ENCODE measurements at places on chromosomes 3 and 15. TPM values are rescaled to one million over a fixed set of nuclear protein-coding genes. Genes with fewer than 3 reads are reported as not detected.
A peak's percentile ranks its signal among the peaks of the same experiment; 100 is the strongest.

- H3K27me3 ChIP-seq: no peaks in the 10 kb centered on the region
- H3K27ac ChIP-seq: no peak overlapping the region
- H3K36me3 ChIP-seq: no peaks in the 10 kb centered on the region
- DNase-seq: no peak
These were observed 490.8 kb downstream of the IGSF11 start for GRCh38 chr3:118543832-118544231.

GRCh38 chr15:71701808-71702207 is 108.5 kb upstream of the NR2E3 start:
- peaks cover 19% of the 10 kb centered on the region for H3K27me3 ChIP-seq
- H3K27ac ChIP-seq: no peak overlapping the region
- no peaks in the 10 kb centered on the region for H3K4me1 ChIP-seq
- H3K4me3 ChIP-seq: no peak overlapping the region
- H3K36me3 ChIP-seq: no peaks in the 10 kb centered on the region

GRCh38 chr3:107740992-107741896 is 218.5 kb downstream of the BBX start:
- no peaks in the 10 kb centered on the region for H3K4me1 ChIP-seq
- DNase-seq: no peak
- no peaks in the 10 kb centered on the region for H3K27me3 ChIP-seq
- H3K27ac ChIP-seq: no peak overlapping the region
- no peak overlapping the region for H3K4me3 ChIP-seq

DNA sequence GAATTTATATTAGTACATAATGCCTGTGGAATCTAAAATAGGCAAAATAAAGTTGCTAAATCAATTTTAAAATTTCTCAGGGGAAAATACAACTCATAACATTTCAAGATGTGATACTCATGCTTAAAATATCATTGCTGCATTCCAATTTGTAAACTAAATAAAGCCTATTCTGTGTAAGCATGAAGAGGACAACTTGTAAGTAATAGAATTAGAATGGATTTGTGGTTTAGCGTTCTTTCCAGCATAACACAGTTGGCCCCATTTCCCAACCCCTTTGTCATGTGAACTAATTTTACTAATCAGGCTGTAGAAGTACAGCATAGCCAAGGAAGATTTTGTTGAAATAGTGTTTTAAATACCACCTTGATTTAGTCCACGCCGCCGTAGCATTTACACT is 437.2 kb downstream of the SI start:
- no peak for DNase-seq
- no peak overlapping the region for H3K4me3 ChIP-seq
- no peak overlapping the region for H3K27ac ChIP-seq
- no peaks in the 10 kb centered on the region for H3K27me3 ChIP-seq
- no peaks in the 10 kb centered on the region for H3K36me3 ChIP-seq

The PLA2G4E gene
- not detected for total RNA-seq

GRCh38 chr15:62940755-62941361 is 101.7 kb upstream of the TPM1 start:
- H3K36me3 ChIP-seq: no peaks in the 10 kb centered on the region
- no peak for DNase-seq
- no peak overlapping the region for H3K27ac ChIP-seq
- no peaks in the 10 kb centered on the region for H3K4me1 ChIP-seq

DNA sequence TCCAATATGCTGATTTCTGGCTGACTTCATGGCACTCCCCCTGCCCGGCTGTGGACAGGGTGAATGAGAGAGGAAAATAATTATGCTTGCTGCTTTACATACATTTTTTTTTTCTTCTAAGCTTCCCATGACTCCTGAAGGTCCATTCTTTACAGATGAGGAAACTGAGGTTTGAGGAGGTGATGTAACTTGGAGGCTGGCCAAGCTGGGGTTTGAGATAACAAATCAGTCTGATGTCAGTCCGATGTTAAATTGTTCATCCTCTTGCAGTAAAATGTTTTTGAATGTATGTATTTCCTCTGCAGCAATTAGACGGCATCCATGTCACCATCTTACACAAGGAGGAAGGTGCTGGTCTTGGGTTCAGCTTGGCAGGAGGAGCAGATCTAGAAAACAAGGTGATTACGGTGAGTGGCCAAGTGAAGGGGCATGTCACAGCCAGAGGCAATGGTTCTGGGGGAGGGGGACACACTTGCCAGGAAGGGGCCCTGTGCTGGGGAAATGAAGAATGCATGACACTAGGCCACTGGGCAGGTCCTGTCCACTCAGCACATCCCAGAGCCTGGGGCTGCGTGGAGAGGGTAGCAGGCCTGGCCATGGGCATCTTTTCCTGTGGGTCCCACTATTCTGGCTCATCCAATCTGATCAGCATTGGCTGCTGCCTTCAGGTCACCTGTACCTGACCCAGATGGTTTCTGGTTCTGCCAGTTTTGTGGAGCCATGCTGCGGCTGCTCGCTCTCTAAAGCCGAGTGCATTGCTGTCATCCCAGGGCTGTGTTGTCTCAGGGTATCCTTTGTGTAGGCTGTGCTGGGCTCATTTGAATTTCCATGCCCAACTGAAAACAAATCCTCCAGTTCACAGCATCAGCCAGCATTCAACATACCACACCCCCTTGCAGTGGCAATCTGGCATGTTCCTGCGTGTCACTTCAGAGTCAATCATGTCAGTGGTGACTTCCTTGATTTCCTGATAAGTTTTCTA is 20.4 kb downstream of the STARD5 start:
- peak overlapping the region; percentile 93 for H3K4me3 ChIP-seq
- peaks cover 80% of the 10 kb centered on the region for H3K36me3 ChIP-seq
- no peaks in the 10 kb centered on the region for H3K27me3 ChIP-seq
- peaks cover 63% of the 10 kb centered on the region for H3K4me1 ChIP-seq
- peak; percentile 34 for DNase-seq

GRCh38 chr3:37952564-37952963 is 38.0 kb upstream of the VILL start:
- peaks cover 17% of the 10 kb centered on the region for H3K4me1 ChIP-seq
- no peak overlapping the region for H3K4me3 ChIP-seq
- no peaks in the 10 kb centered on the region for H3K36me3 ChIP-seq
- H3K27me3 ChIP-seq: no peaks in the 10 kb centered on the region
- DNase-seq: no peak

The ZFYVE19 gene
- total RNA-seq: 17.0 TPM

The CLRN1 gene
- not detected for total RNA-seq

The STARD9 gene
- 2.5 TPM for total RNA-seq

- peak overlapping the region; percentile 95 for H3K4me3 ChIP-seq
- peak; percentile 52 for DNase-seq
- H3K27me3 ChIP-seq: no peaks in the 10 kb centered on the region
- H3K36me3 ChIP-seq: peaks cover 23% of the 10 kb centered on the region
These were observed 631 bp downstream of the UBR1 start for GRCh38 chr15:43105077-43105736.

GRCh38 chr3:58383904-58384303 is 49.7 kb downstream of the PDHB start:
- peaks cover 6% of the 10 kb centered on the region for H3K36me3 ChIP-seq
- H3K4me3 ChIP-seq: no peak overlapping the region
- no peak overlapping the region for H3K27ac ChIP-seq
- no peaks in the 10 kb centered on the region for H3K27me3 ChIP-seq
- no peak for DNase-seq

The DISP2 gene
- total RNA-seq: not detected

The TTLL13 gene
- total RNA-seq: 0.15 TPM

DNA sequence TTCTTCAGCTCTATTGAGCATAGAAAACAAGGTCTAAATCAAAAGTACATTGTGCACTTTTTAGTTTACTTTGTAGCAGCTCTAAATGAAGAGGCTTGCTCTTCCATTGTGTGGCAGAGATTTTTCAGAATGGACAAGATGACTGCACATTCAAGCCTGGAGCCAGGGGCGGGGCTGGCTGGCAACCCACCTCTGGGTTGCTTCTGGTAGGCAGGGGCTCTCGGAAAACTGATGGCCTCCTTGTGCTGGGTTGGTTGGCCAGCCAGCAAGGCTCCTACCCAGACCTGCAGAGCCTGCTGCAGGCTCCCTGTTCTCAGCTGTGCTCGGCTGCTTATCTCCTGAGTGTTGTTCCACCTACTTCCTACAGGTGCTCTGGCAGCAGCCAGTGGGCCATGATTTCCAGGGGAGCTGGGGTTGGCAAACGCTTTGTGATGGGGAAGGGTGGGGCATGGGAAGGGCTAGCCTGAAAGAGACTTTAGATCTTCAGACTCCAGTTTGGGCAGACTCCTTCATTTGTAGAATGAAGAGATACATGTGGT is 8.8 kb downstream of the BSN start:
- H3K4me1 ChIP-seq: no peaks in the 10 kb centered on the region
- no peaks in the 10 kb centered on the region for H3K36me3 ChIP-seq
- no peak overlapping the region for H3K4me3 ChIP-seq
- H3K27me3 ChIP-seq: peaks cover 7% of the 10 kb centered on the region

The FAM81A gene
- 0.64 TPM for total RNA-seq

GRCh38 chr3:186998937-186999368 is 68.6 kb downstream of the ST6GAL1 start:
- H3K36me3 ChIP-seq: peaks cover 16% of the 10 kb centered on the region
- no peaks in the 10 kb centered on the region for H3K27me3 ChIP-seq
- DNase-seq: no peak
- H3K4me3 ChIP-seq: no peak overlapping the region

- H3K36me3 ChIP-seq: peaks cover 5% of the 10 kb centered on the region
- no peak for DNase-seq
- peaks cover 20% of the 10 kb centered on the region for H3K4me1 ChIP-seq
These were observed 2.7 kb upstream of the ADPGK start for GRCh38 chr15:72786242-72786641.

DNA sequence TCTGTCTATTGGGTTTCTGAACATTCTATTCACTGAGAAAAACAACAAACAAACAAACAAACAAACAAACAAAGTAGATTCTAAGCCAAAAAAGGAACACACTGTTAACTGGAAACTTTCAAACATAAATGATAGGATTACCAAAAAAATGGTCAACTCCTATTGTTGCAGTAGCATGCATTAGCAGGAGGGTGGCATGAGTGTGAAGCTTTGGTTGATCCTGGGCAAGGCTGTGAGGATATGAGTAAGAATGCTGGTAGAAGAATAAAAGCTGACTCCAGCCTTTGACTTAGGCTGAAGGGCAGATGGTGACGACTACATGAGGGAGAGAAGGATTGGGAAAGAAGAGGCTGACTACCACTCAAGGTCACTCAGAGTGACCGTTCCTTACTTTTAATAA is 810.3 kb downstream of the VGLL3 start:
- no peak overlapping the region for H3K27ac ChIP-seq
- no peaks in the 10 kb centered on the region for H3K27me3 ChIP-seq
- H3K36me3 ChIP-seq: no peaks in the 10 kb centered on the region
- no peak overlapping the region for H3K4me3 ChIP-seq
- no peaks in the 10 kb centered on the region for H3K4me1 ChIP-seq

The SSR3 gene
- total RNA-seq: 138 TPM

GRCh38 chr3:186413615-186414415 is 51.8 kb upstream of the DGKG start:
- H3K27ac ChIP-seq: no peak overlapping the region
- H3K36me3 ChIP-seq: no peaks in the 10 kb centered on the region
- peak overlapping the region; percentile 56 for H3K4me3 ChIP-seq
- H3K4me1 ChIP-seq: peaks cover 42% of the 10 kb centered on the region

DNA sequence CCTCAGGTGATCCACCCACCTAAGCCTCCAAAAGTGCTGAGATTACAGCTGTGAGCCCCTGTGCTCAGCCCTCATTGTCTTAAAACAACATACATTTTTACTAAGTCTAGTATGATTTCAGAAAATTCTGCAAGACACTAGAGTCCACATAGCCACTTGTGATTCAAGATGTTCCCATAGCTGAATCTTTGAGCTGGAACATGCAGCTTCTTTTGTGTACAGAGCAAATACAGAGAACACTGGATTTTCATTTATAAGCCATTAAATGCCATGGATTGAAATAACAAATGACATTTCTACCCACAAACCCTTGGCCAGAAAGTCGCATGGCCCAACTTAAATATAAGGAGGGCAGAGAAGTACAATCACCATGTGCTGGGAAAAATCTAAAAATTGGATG is 1489.2 kb upstream of the GBE1 start:
- no peak overlapping the region for H3K4me3 ChIP-seq
- H3K4me1 ChIP-seq: no peaks in the 10 kb centered on the region
- DNase-seq: no peak
- H3K27ac ChIP-seq: no peak overlapping the region

The CLN6 gene
- total RNA-seq: 34.2 TPM

GRCh38 chr15:77584201-77584600 is 48.5 kb downstream of the LINGO1 start:
- H3K36me3 ChIP-seq: no peaks in the 10 kb centered on the region
- H3K27ac ChIP-seq: no peak overlapping the region
- DNase-seq: no peak
- H3K27me3 ChIP-seq: no peaks in the 10 kb centered on the region
- H3K4me1 ChIP-seq: no peaks in the 10 kb centered on the region

- H3K4me1 ChIP-seq: no peaks in the 10 kb centered on the region
- no peak overlapping the region for H3K4me3 ChIP-seq
- H3K36me3 ChIP-seq: no peaks in the 10 kb centered on the region
- no peak overlapping the region for H3K27ac ChIP-seq
- no peak for DNase-seq
- peaks cover 10% of the 10 kb centered on the region for H3K27me3 ChIP-seq
These were observed 50.2 kb upstream of the NSMCE3 start for GRCh38 chr15:29319823-29320222.

The FAN1 gene
- total RNA-seq: 13.8 TPM

DNA sequence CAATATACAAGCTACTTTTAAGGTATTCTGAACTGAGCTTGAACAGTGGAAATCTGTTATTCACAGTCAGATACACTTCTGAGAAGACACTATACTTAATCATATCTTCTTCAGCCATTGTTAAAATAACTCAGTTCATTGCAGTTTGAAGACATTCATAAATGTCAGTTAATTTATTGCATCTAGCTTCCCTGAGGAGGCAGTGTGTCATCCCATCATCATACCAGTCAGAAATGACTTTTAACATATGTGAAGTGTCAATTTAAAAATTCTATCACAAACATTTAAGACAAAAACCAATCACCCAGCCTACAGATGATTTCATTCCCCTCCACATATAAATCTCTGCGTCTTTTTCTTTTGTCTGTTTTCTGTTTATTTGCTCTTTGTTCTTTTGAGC is 7.5 kb downstream of the TMEM207 start:
- DNase-seq: no peak
- H3K27me3 ChIP-seq: peaks cover 5% of the 10 kb centered on the region
- H3K27ac ChIP-seq: no peak overlapping the region
- H3K4me1 ChIP-seq: peaks cover 8% of the 10 kb centered on the region
- no peaks in the 10 kb centered on the region for H3K36me3 ChIP-seq
- H3K4me3 ChIP-seq: no peak overlapping the region

- no peaks in the 10 kb centered on the region for H3K36me3 ChIP-seq
- H3K4me3 ChIP-seq: no peak overlapping the region
- H3K27me3 ChIP-seq: no peaks in the 10 kb centered on the region
- no peaks in the 10 kb centered on the region for H3K4me1 ChIP-seq
- no peak for DNase-seq
- H3K27ac ChIP-seq: no peak overlapping the region
These were observed 199.2 kb downstream of the CACNA2D3 start for GRCh38 chr3:54321520-54321919.

DNA sequence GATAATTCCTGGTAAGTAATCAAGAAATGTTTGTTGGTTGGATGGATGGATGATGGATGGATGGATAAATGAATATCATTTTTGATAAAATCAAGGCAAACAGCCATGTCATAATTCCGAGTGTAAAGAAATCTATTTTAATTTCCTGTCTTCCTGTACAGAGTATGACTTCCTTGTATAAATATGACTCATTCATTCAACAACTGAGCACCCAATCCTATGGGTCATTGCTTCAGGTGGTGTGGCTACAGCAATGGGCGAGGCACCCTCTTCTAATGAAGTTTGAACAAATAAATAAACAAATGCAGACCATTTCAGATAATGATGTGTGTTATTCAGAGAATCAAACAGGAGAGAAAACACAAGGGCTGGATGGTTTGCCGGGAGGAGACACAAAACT is 198.7 kb downstream of the TNIK start:
- no peaks in the 10 kb centered on the region for H3K27me3 ChIP-seq
- peak overlapping the region; percentile 33 for H3K27ac ChIP-seq
- no peaks in the 10 kb centered on the region for H3K36me3 ChIP-seq
- no peak overlapping the region for H3K4me3 ChIP-seq
- DNase-seq: no peak
